ENCODE measurements at places on chromosomes 3 and 15.

- DNase-seq: peak; percentile 56
Observed at GRCh38 chr3:5188419-5189221, 1.1 kb downstream of the EDEM1 start.

DNA sequence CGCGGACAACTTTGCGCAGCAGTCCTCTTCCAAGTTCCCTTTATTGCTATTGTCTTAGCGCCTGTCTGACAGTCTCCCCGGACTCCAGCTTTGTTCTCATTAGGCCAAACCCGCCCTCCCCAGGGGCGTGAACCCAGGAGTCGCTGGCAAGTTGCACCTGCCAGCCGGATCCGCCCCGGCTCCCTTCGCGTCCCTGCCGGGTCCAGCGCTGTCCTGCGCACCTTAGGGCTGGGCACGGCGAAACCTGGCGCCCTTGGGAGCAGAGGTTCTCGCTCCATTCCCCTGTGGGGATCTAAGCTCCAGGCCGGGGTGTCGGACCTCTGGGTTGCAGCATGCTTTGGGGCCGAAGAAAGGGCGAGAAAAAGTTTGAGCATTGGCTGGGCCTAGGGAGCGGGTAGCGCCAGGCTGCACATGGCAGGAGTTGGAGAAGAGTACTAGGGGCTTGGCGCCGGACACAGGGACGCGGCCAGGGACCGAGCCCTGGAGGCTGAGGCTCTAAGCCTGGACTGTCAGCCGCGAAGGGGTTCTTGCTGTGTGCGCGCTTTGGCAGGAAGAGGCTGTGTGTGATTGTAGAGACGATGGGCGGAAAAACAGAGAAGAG is 335.1 kb upstream of the THRB start:
- no peak for DNase-seq

- no peak for DNase-seq
Observed at GRCh38 chr3:130725746-130726145, 20.9 kb downstream of the PIK3R4 start.

- DNase-seq: no peak
Observed at GRCh38 chr3:106349191-106349881, 480.5 kb upstream of the CBLB start.

DNA sequence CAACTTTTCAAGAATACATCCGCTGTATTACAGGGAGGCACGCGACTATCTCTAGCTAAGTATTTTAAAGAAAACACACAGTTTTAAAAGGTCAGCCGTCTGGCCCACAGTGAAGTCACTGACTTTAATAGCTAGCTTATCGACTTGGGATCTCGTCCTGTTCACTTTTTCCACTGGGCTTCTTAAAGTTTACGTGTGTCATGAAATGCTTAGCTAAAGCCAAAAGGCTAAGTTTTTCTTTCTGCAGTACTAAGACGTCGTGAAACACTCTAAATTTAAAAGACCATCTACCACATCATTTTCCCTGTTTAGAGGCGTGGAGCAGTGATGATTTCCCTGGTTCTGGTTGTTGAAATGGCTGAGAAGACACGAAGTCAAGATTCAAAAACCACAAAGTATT is 27.1 kb downstream of the LRIG1 start:
- DNase-seq: no peak

GRCh38 chr15:57432141-57432741 is 55.9 kb downstream of the CGNL1 start:
- no peak for DNase-seq

GRCh38 chr15:101068523-101068960 is 149.4 kb downstream of the LRRK1 start:
- no peak for DNase-seq

- no peak for DNase-seq
Observed at GRCh38 chr3:12138044-12138443, 20.7 kb downstream of the TIMP4 start.

- DNase-seq: no peak
Observed at GRCh38 chr3:157423337-157423736, 13.3 kb upstream of the PTX3 start.

DNA sequence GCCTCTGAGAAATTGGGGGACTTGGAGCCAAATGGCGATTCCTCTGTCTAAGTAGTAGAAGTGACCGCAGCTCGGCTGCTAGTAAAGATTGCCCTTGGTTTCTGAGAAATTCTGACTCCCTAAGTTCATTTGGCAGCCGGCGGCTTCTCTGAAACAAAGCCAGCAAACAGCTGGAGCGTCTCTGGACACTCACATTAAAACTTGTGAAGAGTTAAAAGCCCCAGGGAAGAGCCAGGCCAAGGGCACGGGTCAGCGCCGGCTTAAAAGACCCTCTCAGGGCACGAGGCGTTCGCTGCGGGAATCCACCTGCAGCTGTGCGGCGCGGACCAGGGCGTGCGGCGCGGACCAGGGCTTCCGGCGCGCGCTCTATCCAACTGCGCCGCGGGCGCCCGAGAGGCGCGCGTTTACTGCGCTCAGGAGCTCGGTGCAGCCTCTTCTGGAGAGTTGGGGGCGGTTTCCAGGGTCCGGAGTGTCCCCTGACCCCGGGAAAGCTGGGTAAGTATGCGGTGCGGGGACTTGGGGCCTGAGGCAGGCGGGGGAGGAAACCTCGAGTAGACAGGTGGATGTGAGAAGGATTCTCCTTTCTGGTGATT is at the start of gene COL6A5:
TSS of gene COL6A5 (plus strand) at position 186 of the 593 bp plus-strand sequence. CDS start 27,967 bp downstream, outside the sequence.
- DNase-seq: no peak

GRCh38 chr15:42805266-42805665 is 68.3 kb upstream of the CDAN1 start:
- no peak for DNase-seq

DNA sequence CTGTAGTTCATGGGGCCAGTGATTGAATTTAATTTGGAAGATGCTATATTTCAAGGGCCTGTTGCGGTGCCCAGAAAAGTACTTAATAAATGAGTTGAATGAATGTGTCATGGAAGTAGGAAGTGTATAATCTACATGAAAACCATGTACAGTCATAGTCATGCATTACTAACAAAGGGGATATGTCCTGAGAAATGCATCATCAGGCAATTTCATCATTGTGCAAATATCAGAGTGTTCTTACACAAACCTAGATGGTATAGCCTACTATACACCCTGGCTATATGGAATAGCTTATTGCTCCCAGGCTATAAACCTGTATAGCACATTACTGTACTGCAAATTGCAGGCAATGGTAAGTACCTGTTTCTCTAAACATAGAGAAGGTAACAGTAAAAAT is 10.7 kb upstream of the MYO5C start:
- no peak for DNase-seq

- DNase-seq: no peak
Observed at GRCh38 chr15:58770519-58770856, 614 bp upstream of the MINDY2 start.

GRCh38 chr3:37163262-37164015 is 10.9 kb downstream of the LRRFIP2 start:
- no peak for DNase-seq

DNA sequence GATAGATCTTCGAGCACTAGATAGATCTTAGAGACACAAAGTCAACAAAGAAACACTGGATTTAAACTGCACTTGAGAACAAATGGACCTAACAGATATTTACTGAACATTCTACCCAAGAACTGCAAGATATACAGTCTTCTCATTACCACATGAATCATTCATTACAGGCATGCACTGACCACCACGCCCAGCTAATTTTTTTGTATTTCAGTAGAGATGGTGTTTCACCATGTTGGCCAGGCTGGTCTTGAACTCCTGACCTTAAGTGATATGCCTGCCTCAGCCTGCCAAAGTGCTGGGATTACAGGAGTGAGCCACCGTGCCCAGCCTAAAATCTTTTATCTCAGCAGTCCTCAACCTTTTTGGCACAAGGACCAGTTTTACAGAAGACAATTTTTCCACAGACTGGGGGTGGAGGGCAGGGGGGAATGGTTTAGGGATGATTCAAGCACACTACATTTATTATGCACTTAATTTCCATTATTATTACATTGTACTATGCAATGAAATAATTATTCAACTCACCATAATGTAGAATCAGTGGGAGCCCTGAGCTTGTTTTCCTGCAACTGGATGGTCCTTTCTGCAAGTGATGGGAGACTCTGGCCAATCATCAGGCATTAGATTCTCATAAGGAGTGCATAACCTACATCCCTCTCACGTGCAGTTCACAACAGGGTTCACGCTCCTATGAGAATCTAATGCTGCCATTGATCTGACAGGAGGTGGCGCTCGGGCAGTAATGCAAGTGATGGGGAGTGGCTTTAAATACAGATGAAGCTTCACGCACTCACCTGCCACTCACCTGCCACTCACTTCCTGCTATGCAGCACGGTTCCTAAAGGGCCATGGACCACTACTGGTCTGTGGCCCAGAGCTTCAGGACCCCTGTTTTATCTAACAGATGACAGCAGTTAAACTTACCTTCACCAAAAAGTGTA is 21.7 kb downstream of the CSNK1G1 start:
- DNase-seq: no peak

DNA sequence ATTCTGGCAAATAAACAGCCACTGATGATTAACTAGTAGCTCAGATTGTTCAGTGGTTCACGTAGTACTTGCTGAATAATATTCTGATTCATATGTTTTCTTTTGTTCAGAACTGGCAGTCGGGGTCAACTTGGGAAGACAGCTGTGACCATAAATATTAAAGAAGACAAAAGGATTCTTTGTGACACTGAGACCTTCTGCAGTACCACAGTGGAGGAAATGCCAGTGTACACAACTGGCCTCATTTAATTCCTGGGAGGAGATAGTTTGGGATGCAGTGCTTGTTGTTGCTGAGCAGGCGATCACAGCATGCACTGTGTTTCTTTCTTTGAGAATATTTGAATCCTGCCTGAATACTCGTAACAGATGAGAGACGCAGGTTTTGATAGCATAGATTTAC is 26.7 kb upstream of the MCF2L2 start:
- no peak for DNase-seq

DNA sequence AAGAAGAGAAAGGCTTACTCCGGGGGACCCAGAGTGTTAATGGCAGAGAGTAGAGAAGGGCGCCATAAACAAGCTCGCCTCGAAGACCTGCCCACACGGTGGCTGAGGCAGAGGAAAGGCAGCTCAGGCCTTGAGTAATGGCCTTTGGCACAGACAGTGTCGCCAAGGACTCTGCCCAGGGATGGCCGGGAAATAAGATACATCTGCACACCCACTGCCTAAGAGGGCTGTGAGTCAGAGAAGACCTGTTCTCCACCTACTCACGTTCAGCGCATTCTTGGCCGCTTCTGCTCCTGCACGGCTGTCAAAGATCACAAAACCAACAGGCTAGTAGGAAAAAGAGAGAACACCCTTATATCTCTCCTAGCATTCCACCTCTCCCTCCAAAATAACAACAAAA is 26.2 kb downstream of the RBPMS2 start:
- DNase-seq: no peak

DNA sequence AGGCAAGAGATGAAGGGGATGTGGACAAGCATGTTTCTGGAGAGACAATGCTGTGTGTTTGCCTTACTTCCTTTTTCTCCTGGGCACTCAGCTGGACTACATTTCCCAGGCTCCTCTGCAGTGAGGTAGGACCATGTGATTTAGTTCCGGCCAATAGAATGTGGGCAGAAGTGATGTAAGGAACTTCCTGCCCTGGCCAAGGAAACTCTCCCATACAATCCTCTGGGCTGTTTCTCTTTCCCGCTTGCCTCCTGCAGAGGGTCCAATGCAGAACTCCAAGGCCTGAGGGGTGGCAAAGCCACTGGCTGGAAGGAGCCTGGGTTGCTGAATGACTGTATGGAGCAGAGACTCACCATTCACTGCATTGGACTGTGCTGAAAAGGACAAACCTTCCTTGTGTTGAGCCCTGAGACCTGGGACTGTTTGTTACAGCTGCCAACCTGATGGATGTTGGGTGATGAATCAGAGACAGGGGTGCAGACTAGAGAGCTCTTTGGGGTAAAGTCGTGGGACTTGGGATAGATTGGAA is 82.7 kb upstream of the SLC6A6 start:
- DNase-seq: no peak

- no peak for DNase-seq
Observed at GRCh38 chr3:127411083-127411727, 123.4 kb upstream of the PRR20G start.

GRCh38 chr3:18092726-18093125 is 332.4 kb downstream of the SATB1 start:
- DNase-seq: no peak

DNA sequence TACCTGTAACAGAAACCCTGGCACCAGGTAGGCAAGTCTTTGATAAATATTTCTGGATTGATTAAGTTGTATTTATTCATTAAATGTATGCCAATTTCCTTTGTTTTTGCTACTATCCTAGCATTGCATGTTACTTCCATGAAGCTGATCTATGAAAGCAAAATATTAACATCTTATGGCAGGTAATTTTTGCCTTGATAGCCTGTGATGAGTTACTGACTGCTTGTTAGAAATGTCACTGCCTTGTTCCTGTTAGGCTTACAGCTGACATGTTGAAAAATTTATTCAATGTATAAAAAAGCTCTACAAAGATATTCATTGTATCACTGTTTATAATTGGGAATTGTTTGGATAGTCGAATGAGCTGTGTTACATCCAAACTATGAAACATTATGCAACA is 830.1 kb downstream of the TUSC7 start:
- DNase-seq: no peak

DNA sequence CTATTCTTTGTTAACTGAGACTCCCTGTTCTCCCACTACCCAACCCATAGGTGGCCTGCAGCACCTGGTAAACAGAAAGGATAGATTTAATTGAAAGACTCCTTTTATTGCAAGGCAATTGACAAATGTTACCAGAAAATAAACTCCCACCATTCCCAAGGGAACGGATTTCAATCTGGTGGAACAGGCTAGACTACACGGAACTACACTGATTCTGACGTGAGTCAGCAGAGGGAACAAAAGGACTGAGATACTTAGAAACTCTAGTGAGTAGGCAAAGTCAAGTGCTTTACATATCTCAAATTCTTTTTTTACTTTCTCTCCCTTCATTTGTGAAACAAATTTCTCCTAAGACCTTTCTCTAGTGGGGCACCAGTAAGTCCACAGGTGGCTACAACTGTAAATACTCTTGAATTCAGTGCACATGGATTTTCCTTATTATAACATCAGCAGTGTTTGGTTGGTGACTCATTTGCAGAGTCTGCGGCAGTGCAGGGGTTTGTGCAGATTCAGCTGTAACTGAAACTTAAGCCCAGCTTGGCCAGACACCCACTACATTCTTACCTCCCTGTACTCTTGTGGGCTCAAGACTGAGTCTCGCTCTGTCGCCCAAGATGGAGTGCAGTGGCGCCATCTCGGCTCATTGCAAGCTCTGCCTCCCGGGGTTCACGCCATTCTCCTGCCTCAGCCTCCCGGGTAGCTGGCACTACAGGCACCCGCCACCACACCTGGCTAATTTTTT is 34.3 kb upstream of the PLSCR2 start:
- no peak for DNase-seq

Data from activated CD4-positive, CD25-positive, alpha-beta regulatory T cell treated with anti-CD3 and anti-CD28 coated beads, Interleukin-2, amount 50 U/mL, for 72 hours (primary cell).